Right atrium auricular region (tissue), 2 donors: ENCODE measurements at places on chromosomes 1 and 21. TPM values are rescaled to one million over a fixed set of nuclear protein-coding genes. Genes with fewer than 3 reads are reported as not detected.

Gene AK2
- 120 TPM for total RNA-seq

Gene APCS
- total RNA-seq, result not detected

Gene PHLDA3
- 29.5 TPM for total RNA-seq

Gene SIK1
- total RNA-seq, result 3.9 TPM

Gene CFAP141
- not detected for total RNA-seq

Gene RYR2
- total RNA-seq, result 756 TPM

Gene TNFRSF9
- not detected for total RNA-seq

Gene AMY1A
- total RNA-seq, result not detected

Gene GSTM2
- total RNA-seq, result 53.8 TPM

Gene KIF17
- 2.6 TPM for total RNA-seq

Gene CFAP410
- 23.2 TPM for total RNA-seq

Gene TTF2
- 9.0 TPM for total RNA-seq

Gene TP73
- 0.16 TPM for total RNA-seq

Gene ADAM30
- total RNA-seq, result not detected

Gene RGS4
- 5.0 TPM for total RNA-seq

Gene CLCNKB
- total RNA-seq, result 3.9 TPM

Gene CTH
- total RNA-seq, result 1.6 TPM

Gene GNAT2
- not detected for total RNA-seq

Gene TRNP1
- total RNA-seq, result 151 TPM

Gene TFAP2E
- total RNA-seq, result not detected

Gene TLCD4
- total RNA-seq, result 42.3 TPM

Gene CLCA1
- not detected for total RNA-seq

Gene SLC35F3
- not detected for total RNA-seq

Gene CXADR
- 25.8 TPM for total RNA-seq
